ENCODE measurements at places on chromosomes 6 and 20. TPM values are rescaled to one million over a fixed set of nuclear protein-coding genes. Genes with fewer than 3 reads are reported as not detected.

GRCh38 chr6:77097940-77098339 lies 365.4 kb downstream of the HTR1B start:
- DNase-seq: no peak

GRCh38 chr6:90720404-90720803 lies 133.5 kb upstream of the MAP3K7 start:
- no peak for DNase-seq

Gene YIPF3
- total RNA-seq: 77.4 TPM

- DNase-seq: no peak
Observed at GRCh38 chr20:38166703-38167233, 1.7 kb upstream of the TGM2 start.

Gene BEND6
- total RNA-seq: not detected

GRCh38 chr6:168826078-168826390 lies 385.1 kb downstream of the SMOC2 start:
- DNase-seq: no peak

DNA sequence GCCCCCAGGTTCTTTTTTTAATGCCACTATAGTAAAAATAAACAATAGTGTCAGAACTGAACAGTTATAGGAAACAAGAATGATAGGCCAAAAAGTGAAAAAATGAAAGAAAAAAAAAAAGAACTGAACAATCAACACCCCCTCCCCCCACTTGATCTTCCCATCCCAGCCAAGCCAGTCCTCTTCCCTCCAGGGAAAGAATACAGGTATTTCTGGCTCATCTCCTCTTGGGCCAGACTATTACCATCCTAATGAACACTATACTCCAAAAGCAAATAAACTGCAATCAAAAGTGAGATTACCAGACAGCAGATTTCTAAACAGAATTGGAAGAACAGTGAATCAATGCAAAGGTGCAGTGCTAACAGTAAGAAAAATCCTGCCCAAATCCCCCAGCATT lies 21.3 kb upstream of the C20orf203 start:
- no peak for DNase-seq

DNA sequence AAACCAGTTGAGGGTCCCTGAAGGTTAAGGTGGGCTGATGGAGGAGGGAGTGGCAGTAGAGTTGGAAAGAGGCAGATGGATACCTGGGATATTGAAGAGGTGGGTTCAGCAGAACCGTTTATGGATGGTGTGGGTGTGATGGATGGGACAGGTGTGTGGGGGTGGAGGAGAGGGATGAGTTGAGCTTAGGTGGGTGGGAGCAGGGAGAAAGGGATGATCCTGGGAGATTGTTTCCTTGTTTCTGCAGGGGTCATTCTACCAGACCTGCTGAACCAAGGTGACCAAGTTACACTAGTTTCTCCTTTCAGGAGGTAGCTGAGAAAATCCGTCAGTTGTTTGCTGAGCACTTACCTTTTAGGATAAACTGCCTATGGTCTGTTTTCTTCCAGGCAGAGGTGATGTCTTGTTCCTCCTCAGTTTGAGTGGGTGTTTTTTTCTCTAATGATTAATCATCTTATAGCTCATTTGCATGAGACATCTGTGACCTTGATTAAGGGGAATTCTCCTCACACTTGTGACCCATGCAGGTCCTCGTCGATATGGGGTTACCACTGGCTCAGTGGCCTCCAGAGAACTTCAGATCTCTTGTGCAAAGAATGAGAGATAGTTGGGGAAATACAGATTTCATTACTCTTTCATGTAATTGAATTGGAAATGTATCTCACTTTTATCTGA lies 53.0 kb downstream of the FARS2 start:
- DNase-seq: no peak

Gene HAO1
- not detected for total RNA-seq

Gene CNR1
- total RNA-seq: not detected

DNA sequence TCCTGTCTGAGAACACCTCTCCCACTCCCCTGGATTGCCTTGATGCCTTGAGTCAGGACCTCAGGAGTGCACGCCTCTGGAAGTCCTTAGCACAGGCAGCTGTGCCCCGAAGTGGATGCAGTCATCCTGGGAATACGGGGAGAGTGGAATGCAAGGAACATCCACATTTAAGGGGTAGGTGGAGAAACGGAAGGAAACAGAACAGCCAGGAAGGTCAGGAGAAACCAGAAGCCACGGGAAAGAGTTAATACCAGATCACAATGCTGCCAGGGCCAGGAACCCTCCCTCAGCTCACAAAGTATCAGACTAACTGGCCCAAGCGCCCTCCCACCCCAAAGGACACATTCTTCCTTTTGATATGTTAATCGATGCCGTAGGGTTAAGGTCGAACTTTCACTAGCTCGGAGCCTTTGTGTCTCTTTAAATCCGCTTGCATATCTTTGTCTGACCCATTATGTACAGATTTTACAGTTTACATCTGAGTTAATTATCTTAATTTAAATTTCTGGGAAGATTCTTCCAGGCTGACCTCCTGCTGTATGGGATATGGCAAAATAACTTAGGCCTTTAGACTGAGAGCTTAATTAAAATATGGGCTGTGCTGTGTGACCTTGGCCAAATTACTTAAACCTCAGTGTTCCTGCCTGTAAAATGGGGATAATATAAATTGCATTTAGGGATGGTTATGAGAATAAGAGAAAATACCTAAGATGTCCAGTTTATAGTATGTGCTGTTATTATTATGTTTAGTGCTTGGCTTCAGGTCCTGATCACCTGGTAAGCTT lies 24.0 kb upstream of the CCND3 start:
- no peak for DNase-seq

DNA sequence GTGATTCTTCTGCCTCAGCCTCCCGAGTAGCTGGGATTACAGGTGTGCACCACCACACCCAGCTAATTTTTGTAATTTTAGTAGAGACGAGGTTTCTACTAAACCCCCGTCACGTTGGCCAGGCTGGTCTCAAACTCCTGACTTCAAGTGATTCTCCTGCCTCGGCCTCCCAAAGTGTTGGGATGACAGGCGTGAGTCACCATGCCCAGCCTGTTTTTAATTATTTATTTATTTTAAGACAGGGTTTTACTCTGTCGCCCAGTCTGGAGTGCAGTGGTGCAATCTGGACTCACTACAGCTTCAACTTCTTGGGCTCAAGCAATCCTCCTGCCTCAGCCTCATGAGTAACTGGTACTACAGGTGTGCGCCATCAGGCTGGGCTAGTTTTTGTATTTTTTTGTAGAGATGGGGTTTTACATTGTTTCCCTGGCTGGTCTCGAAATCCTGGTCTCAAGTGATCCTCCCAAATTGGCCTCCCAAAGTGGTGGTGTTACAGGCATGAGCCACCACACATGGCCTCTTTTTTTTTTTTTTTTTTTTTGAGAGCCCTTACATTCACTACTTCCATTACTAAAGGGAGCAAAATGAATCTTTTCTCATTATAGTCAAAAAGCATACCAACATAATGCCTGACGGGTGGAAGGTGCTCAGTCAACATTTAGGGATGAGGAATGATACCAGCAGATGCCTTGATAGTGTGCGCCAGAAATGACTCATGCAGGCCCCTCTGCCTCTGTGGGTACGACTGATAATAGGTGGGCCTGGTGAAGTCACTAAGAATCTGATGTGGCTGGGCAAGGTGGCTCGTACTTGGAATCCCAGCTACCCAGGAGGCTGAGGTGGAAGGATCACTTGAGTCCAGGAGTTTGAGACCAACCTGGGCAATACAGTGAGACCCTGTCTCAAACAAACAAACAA lies 17.8 kb upstream of the RALGAPB start:
- no peak for DNase-seq

GRCh38 chr20:9600562-9600961 lies 86.2 kb downstream of the LAMP5 start:
- no peak for DNase-seq

DNA sequence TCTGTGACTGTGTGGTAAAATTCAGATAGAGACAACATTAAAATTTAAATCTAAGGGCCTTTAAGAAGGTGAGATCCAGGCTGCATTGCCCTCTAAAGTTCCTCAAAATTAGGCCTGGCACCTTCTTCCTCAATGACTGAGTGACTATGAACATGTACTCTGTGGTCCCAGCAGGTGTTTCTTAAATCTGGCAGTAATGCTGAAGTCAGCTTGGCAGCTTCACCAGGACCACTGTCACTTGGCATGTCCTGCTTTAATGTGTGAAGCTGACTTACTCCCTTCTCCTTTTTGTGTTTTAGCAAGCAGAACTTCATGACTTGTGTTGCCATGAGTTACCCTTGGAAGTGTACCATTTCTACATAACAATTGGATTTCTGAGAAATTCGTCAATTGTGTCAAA lies 141.7 kb downstream of the NKAIN2 start:
- no peak for DNase-seq

DNA sequence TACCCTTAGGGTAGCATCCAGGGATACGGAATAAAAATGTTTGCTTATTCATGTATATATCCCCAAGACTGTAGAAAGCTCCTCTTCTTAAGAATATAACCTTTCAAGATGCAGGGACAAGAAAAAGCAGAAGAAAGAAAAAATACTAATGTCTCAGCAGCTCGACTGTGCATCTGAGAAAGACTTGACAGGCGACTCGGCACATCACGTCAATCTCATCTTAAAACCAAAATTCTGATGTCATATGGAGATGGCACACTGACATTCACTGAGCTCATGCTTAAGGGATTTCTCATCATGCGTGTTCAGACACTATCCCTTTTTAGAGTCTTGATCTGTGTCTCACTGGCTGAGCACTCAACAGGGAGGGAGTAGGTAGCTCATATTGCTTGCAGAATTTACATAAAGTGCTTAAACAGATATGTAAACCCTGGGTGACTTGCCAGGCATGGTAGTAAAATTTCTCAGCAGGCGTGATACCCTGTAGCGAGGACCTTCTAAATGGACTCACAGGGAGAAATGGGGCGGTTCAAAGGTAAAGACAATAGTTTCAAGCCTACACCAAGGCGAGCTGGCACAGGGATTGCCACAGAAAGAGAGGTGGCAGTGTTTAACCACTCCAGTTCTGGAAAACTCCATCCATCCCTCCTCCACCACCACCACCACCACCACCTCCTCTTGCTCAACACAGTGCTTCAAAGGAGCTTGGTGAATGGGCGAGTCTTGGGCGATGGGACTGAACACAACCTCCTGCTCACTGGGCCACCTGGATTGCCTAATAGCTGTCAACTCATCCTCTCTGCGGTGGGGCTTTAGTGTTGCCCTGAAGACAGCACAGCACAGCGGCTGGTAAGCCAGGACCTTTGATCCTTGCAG lies 330.5 kb downstream of the TFAP2A start:
- no peak for DNase-seq

DNA sequence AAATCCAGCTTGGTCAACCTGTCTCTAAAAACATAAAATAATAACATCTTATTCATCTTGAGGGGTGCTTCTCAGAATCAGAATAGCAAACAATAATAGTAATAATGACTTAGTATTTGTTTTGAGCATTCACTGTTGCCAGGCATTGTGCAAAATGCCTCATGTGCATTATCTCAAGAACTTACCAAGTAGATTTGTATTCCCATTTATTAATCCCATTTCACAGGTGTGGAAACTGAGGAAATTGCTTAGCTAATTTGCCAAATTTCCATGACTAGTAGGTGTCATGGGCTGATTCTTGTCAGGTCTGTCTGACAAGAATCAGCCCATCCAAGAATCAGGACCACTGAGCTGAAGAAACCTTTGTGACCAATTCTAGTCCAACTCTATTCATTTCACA lies 5.5 kb downstream of the TTBK1 start:
- no peak for DNase-seq

Measured in activated CD4-positive, alpha-beta memory T cell treated with anti-CD3 and anti-CD28 coated beads, Interleukin-2, amount 10 ng/mL, durations not matched to agents 7 days and 5 days (primary cell).